ENCODE measurements at places on chromosomes 4 and X.

DNA sequence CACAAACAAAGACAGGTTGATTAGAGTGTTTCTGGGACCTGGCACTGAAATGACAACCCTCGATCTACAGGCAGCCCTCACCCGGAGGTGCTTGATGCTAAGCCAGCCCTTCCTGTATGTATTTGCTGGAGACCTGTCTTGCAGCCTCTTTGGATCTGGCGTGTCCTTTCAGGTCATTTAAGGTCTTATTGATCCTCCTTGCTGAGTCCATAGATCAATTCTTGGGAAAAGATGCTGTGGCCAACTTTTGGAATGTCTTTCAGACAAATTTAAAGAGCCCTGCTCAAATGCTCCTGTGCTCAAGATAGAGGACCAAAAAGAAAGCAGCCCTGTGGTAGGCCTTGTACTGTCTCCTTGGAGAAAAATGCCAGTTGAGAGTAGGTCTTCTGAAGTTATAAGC lies 6.8 kb upstream of the SETD7 start:
- DNase-seq = no peak

- DNase-seq = no peak
These were observed 3.6 kb upstream of the THOC2 start for GRCh38 chrX:123736333-123736921.

GRCh38 chr4:48591372-48591771 lies 101.3 kb downstream of the ZAR1 start:
- no peak for DNase-seq

GRCh38 chr4:77488882-77489281 lies 116.7 kb upstream of the CXCL13 start:
- no peak for DNase-seq

GRCh38 chr4:116561768-116562167 lies 523.6 kb downstream of the TRAM1L1 start:
- DNase-seq = no peak

DNA sequence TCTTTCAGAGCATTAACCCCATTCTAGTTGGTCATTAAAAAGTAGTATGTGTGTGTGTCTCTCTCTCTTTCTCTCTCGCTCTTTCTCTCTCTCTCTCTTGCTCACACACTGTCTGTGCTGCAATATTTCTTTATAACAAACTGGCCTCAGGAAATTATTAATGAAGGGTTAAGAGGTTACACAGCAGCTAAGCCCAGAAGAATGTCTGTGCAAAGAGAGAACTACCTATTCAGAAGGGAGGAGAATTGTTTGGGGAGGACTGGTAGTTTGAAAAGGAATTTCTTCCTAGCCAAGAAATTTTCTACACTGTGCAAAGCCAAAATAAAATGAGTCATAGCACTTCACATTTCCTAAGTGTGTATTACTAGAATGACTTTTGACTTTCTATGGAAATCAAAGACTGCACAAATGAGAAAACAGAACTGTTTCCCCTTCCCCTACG lies 22.2 kb downstream of the PDGFC start:
- DNase-seq = no peak
